ENCODE measurements at places on chromosomes 4 and X. TPM values are rescaled to one million over a fixed set of nuclear protein-coding genes. Genes with fewer than 3 reads are reported as not detected.

The GPRIN3 gene
- 8.6 TPM for polyA plus RNA-seq

The TMEM31 gene
- 1.8 TPM for polyA plus RNA-seq

The NPY2R gene
- polyA plus RNA-seq: 0.53 TPM

The LAMTOR3 gene
- 95.4 TPM for polyA plus RNA-seq

DNA sequence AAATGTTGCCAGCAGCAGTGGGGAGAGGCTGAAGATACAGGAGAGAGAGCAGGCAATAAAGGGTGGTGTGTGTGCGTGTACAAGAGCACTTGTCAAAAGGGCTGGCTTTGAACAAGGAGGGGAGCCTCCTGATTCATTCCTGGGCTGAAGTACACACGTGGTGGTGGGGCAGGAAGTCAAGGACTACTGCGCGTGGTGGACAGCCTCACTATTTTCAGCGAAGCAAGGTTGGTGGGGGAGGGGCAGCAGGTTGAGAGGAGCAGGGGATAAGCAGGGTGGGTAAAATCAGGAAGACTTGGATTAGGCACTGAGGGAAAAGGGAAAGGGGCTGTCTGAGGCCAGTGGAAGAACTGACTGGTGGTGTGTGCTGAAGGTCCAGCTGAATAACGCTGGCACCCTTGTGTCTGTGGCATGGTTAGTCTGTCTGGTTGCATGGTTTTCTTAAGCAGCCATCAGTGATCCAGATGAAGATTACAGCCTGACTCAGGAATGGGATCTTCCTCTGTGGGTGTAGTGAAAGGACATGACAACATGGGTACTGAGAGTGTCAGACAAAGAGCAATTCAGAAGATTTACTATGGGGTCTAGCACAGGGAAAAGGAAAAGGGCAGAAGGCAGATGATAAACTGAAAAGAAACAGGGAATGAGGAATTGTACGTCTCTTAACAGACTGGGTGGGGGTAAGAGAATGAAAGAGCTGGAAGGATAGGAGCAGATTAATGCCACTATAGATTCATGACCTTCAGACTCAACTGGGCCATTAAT, 149.8 kb downstream of the CHM start:
- DNase-seq: no peak

DNA sequence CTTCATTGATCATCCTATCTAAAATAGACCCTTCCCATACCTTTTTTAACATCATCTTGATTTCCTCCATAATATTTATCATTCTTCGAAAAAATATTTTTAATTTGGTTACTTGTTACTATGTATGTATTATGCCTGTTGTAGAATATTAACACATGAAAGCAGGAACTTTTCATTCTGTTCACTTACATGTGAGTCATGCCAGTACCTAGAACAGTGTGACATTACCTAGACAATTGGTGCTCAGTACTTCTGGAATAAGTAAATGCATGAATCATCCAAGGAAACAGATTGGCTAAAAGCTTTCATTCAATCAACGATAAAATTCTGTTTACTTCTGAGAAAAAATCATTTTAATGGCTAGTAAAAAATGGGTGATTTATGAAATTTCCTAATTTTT, 76.4 kb downstream of the CXXC4 start:
- no peak for DNase-seq

- no peak for DNase-seq
Observed at GRCh38 chr4:120065974-120066516, 603 bp downstream of the MAD2L1 start.

- no peak for DNase-seq
Observed at GRCh38 chrX:19624739-19625138, 109.4 kb upstream of the MAP3K15 start.

- DNase-seq: peak; percentile 27
Observed at GRCh38 chr4:133151691-133152329, 2.7 kb downstream of the PCDH10 start.

GRCh38 chr4:30172416-30172815, 547.8 kb upstream of the PCDH7 start:
- DNase-seq: no peak

GRCh38 chr4:2949782-2950125, 13.5 kb downstream of the NOP14 start:
- no peak for DNase-seq

DNA sequence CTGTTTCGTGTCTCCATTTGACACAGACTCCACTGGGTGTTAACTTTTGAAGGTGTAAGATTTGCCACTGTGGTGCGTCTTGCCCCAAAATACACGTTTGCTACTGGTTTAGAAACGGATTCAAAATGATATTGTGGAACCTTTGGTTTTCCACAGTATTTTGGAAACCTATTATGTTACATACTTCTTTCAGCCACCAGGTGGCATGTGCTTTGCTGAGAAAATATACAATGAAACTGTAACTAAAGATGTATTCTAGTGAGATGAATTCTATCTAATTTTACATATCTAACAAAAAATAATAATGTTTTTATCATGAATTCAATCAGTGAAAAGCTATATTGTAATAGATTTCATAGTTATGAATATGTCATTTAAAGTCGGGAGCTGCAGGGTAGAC, 28.4 kb upstream of the SLITRK4 start:
- DNase-seq: no peak

DNA sequence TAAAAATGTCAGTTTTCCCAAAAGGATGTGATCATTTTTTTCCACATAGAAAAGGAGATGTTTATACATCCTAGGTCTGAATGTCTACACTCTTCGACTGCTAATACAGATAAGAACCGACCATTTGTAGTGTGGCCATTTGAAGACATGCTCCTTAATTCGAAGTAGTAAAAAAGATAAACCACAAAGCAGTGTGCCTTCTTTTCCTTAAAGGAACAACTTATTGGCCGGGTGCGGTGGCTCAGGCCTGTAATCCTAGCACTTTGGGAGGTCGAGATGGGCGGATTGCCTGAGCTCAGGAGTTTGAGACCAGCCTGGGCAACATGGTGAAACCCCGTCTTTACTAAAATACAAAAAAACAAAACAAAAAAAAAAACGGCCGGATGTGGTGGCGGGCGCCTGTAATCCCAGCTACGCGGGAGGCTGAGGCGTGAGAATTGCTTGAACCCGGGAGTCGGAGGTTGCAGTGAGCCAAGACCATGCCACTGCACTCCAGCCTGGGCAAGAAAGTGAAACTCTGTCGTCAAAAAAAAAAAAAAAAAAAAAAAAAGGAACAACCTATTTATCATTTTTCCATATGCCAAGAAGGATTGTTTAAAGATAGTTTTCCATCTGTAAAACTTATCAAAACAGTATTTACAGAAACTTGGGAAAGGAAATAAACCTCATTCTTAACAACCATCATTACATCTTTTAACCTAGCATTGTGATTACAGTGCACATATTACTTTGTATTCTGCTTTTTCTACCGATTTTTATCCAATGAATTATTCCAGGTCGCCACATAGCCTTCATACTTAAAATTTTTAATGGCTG, 2.6 kb downstream of the INTS6L start:
- no peak for DNase-seq

DNA sequence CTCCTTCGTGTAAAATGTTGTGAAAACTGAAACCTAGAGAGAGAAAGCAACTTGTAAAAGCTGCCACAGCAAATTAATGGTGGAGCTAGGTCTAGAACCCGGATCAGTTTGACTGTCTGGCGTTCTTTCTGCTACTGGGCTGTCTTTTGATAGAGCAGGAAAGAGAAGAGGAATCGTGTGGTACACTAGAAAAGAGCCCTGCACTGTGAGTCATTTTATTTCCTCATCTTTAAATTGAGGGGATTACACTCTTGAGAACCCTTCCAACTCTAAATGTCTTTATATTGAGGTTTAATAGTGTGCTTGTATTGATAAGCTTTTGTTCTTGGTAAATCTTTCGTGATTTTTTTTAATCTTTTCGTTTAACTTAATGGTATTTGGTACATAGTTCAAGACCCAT, 4.3 kb downstream of the WDR44 start:
- DNase-seq: no peak

DNA sequence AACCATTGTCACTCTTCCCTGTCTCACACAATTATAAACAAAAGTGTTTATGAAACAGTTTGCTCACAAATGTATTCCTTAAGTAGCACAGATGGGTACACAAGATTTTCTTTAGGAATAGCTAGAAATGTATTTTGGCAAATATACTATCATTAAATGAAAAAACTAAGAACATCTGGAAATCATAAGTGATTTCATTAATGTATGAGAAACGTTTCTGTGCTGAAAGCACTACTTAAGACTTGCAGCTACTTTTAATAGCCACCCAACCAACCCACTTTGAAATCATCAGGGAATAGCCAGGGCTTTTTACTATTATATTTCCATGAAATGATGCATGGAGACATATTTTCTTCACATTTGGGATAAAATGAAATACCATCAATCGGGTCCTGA, 62.3 kb upstream of the NAP1L5 start:
- DNase-seq: no peak

DNA sequence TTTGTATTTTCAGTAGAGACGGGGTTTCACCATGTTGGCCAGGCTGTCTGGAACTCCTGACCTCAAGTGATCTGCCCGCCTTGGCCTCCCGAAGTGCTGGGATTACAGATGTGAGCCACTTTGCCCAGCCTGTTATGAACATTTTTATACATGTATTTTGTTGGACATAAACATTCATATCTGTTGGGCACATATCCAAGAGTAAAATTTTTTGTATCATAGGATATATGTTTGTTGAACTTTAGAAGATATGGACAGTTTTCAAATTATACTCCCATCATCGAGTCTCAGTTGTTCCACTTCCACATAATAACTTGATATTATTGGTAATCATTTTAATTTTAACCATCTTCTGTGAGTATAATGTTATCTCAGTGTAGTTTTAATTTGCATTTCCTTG, 23.6 kb downstream of the GLRB start:
- DNase-seq: no peak

GRCh38 chr4:26161030-26161824, 159.6 kb upstream of the RBPJ start:
- DNase-seq: no peak
